ENCODE measurements at places on chromosomes 12 and 14.

- DNase-seq, result no peak
Measured at GRCh38 chr12:82870771-82871377, 184.2 kb downstream of the TMTC2 start.

DNA sequence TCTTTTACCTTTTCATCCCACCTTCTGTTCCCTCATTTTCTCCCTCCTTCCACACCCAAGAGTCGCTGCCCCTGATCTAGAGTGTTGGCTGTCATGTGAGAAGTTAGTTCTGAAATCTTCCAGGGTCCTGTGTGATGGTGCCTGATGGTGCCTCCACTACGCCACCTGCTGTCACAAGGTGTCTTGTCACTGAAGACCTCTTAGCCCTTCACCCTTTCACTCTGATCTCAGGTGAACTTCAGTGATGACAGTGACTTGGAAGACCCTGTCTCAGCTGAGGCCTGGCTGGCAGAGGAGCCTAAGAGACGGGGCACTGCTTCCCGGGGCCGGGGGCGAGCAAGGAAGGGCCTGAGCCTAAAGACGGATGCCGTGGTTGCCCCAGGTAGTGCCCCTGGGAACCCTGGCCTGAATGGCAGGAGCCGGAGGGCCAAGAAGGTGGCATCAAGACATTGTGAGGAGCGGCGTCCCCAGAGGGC, 7.6 kb upstream of the PFDN5 start:
- DNase-seq, result peak; percentile 40

DNA sequence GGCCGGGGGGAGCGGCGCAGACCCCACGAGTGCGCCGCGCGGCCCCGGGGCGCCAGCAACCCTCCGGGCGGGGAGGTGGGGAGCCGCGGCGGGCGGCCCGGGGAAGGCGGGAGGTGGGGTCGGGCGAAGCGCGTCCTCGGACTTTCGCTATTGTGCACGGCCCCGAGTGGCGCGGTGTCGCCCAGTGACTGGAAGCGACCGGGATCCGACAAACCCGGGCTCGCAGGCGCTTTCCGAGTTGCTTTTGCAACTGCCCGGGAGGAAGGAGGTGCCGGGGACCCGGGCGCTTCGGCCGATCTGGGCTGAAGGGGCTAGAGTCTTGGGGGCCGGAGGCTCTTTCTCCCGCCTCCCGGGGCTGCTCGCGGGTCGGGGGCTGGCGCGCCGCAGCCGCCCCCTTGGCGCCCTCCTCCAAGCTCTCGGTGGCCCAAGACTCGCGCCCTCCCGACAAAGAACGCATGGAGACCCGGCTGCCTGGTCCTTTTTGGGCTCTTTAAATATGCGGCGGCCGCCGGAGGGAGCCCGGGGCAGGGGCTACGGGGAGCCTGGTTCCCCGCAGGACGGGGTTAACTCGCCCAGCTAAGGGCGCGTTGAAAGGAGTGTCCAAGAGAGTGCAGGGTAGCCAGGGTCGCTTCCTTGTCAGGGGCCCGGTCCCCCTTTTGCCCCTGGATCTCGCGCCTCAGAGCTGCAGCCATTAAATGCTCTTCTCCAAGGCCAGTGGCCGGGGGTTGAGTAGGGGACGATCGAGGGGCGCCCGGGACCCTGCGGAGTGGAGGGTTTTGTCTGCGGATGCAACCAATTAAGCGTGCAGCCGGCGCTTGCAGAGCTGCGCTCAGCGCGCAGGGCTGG, 1.4 kb downstream of the HMGA2 start:
- peak; percentile 91 for DNase-seq

DNA sequence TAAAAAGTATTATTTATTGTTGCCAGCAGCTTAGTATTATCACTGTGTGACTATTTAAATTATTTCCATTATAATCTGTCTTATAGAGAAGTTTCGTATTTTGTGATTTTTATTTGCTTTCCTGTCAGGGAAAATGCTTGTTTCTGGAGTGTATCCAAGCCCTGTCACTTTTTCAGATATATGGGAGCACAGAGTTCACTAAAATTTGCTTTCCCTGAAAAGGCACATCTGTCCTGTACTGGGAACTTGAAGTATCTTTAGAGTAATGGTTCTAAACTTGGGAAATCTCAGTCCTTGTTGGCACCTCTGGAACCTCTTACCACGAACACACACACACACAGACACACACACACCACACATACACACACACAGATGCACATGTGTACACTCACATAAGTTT, 39.3 kb upstream of the SSTR1 start:
- DNase-seq, result no peak

- peak; percentile 80 for DNase-seq
Measured at GRCh38 chr14:74326369-74327152, 21.7 kb upstream of the VRTN start.

GRCh38 chr12:21276826-21277225, 57.9 kb downstream of the SLCO1A2 start:
- DNase-seq, result no peak

GRCh38 chr12:7068994-7069346, 8.5 kb downstream of the C1S start:
- no peak for DNase-seq

DNA sequence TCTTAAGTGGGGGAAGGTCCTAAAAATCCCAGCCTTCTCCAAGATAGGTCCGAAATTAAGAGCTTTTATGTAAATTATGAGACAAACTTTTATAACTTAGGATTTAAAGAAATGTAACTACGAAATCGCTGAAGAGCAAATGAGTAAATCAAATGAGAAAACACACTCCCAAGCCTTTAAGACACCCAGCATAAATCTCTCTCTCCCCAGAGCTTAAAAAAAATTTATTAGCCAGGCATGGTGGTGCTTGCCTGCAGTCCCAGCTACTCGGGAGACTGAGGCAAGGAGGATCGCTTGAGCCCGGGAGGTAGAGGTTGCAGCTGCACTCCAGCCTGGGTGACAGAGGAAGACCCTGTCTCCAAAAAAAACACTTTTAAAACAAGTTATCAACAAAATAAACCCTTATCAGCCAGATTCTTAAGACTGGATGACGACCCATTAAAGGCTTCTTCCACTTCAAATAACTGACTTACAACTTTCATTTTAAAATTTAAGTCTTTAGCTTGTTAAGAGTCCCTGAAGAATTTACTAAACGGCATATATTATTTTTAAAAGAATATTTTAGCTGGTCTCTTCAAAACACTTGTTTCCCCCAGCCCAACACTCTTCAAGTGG, 3.2 kb downstream of the PTGES3 start:
- DNase-seq, result no peak

- no peak for DNase-seq
Measured at GRCh38 chr12:47419497-47419896, 286.3 kb downstream of the RPAP3 start.

DNA sequence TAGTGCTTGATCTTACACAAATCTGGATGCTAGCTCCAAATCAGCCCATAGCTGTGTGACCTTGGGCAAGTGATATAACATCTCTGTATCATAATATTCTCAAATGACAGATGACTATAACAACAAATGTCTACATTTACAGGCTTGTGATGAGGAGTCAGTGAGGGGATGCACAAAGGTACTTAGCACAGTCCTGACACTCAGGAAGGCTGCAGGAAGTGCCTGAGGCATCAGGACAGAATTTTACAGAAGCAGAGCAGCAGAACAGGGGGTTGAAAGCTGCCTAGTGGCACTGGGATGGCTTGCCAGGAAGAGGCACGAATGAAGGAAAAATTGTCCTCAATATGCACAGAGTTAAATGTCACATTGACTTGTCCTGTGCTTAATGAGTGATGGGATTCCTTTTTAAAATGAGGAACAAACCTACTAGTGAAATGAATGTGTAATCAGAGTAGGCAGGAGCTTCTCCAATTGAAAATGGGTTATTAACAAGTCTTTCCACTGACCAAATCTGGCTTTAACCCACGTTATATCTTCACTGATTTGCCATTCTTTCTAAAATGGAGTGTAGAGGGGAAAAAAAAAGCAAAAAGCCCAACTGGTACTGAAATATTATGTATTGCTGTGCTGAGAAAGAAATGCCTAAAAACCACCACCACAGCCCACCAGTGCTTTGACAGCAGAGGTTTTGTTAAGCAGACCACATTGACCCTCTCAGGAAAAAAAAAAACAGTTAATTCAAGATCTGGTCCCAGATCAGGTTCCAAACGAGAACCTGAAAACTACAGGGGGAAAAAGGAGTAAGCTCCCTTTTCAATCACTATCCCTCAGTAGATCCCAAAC, 11.6 kb downstream of the BTG1 start:
- DNase-seq, result no peak
